ENCODE measurements at places on chromosomes 11 and 22. TPM values are rescaled to one million over a fixed set of nuclear protein-coding genes. Genes with fewer than 3 reads are reported as not detected.

TBX1 gene
- total RNA-seq = 15.4 TPM

GSTT2B gene
- total RNA-seq = 9.8 TPM

DNA sequence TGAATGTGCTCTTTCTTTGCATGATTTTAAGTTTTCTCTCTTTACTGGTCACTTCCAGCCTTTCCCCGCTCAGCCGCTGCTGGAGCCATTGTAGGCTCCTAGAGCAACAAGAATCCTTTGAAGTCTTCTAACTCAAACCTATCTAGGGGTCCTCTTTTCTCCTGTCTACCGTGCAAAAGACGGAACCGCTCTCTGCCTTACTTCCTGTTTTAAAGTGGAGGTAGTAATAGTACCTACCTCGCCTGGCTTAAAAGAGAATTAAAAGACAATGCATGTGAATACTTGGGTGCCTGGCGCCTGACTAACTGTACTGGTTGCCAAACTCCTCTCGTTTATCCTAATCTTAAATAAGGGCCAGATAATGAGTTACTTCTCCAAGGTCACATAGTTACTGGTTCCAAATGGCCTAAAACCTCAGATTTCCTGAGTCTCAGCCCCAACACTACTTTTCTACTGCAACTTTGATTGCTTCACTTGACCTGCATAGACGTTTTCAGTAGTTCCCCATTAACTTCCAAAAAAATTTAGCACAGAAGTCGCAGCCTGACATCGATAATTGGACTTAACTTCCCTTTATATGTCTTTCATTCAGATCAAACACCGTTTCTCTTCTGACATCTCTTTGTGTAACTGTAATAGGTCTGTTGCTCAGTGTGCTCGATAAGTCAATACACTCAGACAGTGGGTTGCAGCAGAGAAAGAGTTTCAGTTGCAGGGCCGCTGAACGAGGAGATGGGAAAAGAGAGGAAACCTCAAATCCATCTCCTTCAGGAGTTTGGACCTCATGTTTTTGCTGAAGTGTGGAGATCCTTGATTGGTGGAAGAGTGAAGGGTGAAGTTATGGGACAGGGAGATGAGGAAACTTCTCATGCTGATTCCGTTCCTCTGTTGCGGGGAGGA is 891 bp downstream of the SAMM50 start:
- H3K27ac ChIP-seq = peak overlapping the region; percentile 89
- peaks cover 23% of the 10 kb centered on the region for H3K4me1 ChIP-seq
- no peaks in the 10 kb centered on the region for H3K27me3 ChIP-seq
- peaks cover 4% of the 10 kb centered on the region for H3K36me3 ChIP-seq
- no peak for DNase-seq

PPM1F gene
- total RNA-seq = 51.2 TPM

SPDYC gene
- total RNA-seq = not detected

KRTAP5-11 gene
- not detected for total RNA-seq

MMP8 gene
- not detected for total RNA-seq

- no peaks in the 10 kb centered on the region for H3K36me3 ChIP-seq
- H3K27ac ChIP-seq = no peak overlapping the region
- DNase-seq = no peak
- no peaks in the 10 kb centered on the region for H3K27me3 ChIP-seq
- no peak overlapping the region for H3K4me3 ChIP-seq
Measured at GRCh38 chr11:44088377-44088776, 7.1 kb upstream of the EXT2 start.

GRCh38 chr22:40007853-40008710 is 13.3 kb downstream of the FAM83F start:
- DNase-seq = no peak
- no peak overlapping the region for H3K4me3 ChIP-seq
- H3K36me3 ChIP-seq = no peaks in the 10 kb centered on the region
- peaks cover 42% of the 10 kb centered on the region for H3K27me3 ChIP-seq
- no peaks in the 10 kb centered on the region for H3K4me1 ChIP-seq
- H3K27ac ChIP-seq = no peak overlapping the region

GRCh38 chr11:121596195-121597155 is 143.7 kb upstream of the SORL1-AS1 start:
- H3K27me3 ChIP-seq = no peaks in the 10 kb centered on the region
- H3K36me3 ChIP-seq = peaks cover 8% of the 10 kb centered on the region
- no peak for DNase-seq

- H3K27me3 ChIP-seq = no peaks in the 10 kb centered on the region
- no peaks in the 10 kb centered on the region for H3K4me1 ChIP-seq
- no peak overlapping the region for H3K4me3 ChIP-seq
Measured at GRCh38 chr11:19939415-19939929, 220.8 kb downstream of the DBX1 start.

OR4C45 gene
- total RNA-seq = not detected

MOB2 gene
- total RNA-seq = 58.9 TPM

SCUBE2 gene
- 9.9 TPM for total RNA-seq

DNA sequence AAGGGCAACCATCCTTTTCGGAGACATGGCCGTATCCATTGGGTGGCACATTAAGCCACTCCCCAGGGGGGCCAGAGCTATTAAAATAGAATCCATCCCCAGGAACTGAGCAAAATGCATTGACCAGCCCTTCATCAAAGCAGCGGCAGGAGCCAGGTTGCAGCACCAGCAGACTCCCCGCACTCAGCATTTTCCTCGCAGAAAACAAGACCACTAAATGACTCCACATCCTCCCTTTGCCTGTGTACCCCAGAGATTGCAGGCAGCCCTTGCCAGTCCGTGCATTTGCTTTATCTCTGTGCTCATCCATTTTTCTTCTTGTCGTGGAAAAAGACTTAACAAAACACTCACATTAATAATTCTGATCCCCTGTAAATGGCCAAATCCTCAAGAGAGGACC is 144.4 kb upstream of the LARGE1 start:
- no peak for DNase-seq
- no peak overlapping the region for H3K4me3 ChIP-seq
- H3K27me3 ChIP-seq = no peaks in the 10 kb centered on the region

DNA sequence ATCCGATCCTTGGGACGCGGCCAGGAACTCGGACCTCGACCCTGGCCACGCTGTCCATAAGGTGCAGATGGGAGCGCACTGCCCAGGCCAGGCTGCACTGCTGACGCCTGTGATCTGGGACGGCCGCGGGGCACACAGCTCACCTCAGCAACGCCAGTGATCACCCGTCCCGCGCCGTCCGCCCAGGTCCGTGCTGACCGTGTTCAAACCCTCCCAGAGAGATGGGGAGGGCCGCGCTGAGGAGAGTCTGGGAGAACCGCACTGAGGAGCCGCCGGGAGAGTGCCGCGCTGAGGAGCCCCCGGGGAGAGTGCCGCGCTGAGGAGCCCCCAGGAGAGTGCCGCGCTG is 636 bp downstream of the KCNQ1OT1 start:
- peak overlapping the region; percentile 80 for H3K27ac ChIP-seq
- no peaks in the 10 kb centered on the region for H3K36me3 ChIP-seq
- DNase-seq = peak; percentile 76
- peaks cover 3% of the 10 kb centered on the region for H3K4me1 ChIP-seq

CNGA4 gene
- not detected for total RNA-seq

Data from upper lobe of right lung (tissue), 1 donor.